ENCODE measurements at places on chromosomes 1 and 21. TPM values are rescaled to one million over a fixed set of nuclear protein-coding genes. Genes with fewer than 3 reads are reported as not detected.

GRCh38 chr1:110746644-110747259, 72.0 kb upstream of the KCNA3 start:
- DNase-seq = no peak

DNA sequence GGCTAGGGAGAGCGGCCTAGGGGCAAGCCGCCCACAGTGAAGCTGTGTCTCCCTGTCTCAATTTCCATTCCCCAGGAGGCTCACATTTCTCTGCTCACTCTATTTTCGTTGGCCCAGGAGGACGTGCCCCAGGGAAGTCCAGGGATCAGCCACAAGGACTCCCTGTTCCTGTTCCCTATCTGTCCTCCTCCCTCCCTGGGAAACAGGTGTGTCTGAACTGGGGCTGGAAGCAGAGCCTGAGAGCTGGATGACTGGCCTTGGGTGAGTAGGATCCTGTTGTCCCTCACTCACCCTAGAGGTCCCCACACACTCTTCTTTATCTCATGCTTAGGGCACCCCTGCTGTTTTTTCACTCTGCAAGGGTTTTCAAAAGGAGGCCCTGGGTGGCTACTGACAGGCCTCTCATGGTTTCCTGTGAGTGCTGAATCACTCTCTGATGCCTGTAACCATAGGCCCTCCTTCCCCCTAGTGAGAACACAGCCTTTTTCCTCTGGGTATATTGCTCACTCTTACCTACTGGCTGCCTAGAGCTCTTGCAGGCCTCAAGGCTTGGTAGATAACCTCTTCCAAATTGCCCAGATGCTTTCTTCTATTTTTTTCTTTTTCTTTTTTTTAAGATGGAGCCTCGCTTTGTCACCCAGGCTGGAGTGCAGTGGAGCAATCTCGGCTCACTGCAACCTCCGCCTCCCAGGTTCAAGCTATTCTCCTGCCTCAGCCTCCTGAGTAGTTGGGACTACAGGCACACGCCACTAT, 3.3 kb upstream of the UTP11 start:
- DNase-seq = no peak

- peak; percentile 6 for DNase-seq
These were observed 61.1 kb upstream of the ANGPTL1 start for GRCh38 chr1:178931858-178932551.

DNA sequence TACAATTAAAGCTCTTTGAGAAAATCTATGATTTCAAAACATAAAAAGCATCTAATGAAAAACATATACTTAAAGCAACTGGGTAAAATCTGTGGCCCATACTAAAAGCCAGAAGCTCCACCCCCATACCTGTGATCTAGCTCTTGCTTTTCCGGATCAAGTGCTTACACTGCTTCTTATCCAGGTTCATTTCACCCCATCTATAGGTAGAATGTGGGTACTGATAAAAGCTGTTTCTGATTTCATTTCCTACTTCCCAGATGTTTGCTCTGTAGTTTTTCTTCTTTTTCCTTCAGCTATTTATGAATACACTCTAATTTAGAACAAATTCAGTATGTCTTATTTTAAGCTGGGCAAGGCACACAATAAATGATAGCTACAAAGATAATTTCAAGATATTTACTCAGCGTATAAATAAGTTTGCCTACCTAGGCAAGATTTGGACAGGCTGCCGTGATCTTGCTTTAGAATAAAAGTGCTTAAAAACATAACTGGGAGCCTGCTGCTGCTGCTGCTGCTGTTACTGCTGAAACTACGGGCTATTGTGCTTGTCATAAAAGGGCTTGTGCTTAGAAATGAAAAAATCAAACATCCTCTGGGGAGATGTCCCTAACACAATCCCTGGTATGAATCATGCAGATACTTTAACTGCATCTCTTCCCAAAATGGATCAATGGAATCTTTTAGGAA, 2.1 kb downstream of the SIPA1L2 start:
- no peak for DNase-seq

The RNU1-1 gene
- not detected for total RNA-seq

DNA sequence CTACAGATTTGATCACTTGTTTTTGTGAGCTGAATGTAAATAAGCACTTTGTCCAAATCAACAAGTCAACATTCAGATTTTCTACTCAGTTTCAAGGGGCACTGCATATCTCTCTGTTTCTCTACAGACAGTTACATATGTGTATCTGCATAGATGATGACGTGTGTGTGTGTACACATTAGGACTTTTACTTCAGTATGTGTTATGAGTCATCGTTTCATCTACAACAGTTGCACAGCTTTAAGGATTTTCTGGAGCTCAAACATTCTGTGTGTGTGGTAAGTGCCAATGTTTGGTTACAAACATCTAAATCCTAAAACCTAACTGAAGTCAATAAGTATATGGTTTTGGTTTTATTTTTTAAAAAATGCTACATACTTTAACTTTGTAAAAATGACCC, 494.5 kb upstream of the PBX1 start:
- no peak for DNase-seq

GRCh38 chr21:43956019-43956669, 56.0 kb upstream of the TRAPPC10 start:
- no peak for DNase-seq

- no peak for DNase-seq
These were observed 91.9 kb downstream of the KCNT2 start for GRCh38 chr1:196516373-196516772.

DNA sequence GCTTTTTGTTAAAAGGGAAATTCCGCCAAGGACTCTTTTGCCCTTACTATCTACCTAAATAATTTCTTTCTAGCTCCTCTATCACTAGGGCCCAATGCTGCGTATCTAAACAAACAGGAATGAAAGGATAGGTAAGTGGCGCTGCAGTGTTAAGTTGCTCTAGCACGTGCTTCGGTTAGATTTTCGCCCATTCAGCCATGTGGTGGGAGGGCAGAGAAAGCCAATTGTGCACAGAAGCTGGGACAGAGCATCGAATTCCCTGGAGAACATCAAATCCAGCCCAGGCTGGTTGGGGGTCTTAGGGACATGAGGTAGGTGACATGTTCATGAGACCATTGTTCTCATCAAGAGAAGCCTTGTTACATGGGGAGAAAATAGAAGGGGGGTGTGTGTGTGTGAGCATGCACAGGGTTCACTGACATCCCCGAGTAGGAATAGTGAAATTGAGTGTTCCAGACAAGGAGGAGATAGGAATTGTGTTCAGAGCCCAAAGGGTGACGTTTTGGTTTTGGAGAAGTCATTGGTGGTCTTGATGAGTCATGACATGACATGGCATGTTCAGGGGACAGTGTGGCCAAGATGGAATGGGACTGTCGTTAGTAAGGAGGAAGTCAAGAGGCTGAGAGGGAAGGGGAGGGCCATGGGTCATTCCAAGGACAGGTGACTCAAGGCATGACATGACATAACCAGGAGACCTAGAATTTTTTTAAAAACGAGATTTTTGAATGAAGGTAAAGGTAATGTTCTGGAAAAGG, 107.1 kb downstream of the TLR5 start:
- DNase-seq = no peak

DNA sequence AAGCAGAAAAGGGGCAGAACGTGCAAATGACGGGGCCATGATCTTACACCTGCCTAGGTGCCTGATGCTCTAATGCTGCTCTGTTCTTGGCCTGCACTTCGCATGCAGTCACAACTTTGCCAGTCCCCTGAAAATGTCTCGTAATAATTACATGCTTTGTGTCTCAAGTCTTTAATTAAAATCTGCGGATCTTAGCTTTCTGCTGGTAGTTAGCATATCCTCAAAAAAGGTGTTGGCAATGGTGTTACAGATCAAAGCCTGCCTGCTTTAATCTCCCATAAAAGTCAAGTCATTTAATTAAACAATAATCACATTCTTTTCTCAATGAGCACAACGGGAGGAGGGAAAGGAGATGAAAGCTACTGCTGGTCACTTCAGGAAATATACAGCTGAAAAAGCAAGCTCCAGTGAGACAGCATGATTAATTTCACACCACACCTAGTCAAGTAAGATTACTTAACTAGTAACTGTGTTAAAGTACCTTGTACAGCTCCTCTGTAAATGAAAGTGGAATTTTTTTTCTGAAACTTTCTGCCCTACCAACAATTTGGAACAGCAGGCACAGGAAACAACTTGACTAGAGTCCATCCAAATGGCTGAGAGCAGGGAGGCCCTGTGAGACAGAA, 45.8 kb downstream of the STX6 start:
- DNase-seq = no peak

DNA sequence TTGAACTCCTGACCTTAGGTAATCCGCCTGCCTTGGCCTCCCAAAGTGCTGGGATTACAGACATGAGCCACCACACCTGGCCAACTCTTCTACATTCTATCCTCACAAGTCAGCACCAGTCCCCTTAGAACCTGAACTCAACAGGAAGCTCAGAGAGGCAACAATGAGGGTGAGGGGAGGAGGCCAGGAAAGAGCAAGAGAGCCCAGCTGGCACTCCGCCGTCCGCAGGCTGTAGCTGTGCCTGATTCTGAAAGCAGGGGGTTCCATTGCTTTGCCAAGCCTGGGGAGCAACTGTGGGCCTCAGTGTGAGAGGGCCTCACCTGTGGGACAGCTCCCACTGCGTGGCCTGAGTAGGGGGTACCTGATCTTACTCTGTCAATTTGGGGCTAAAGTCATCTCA, 18.7 kb downstream of the STK40 start:
- DNase-seq = no peak

The TAS1R3 gene
- not detected for total RNA-seq

DNA sequence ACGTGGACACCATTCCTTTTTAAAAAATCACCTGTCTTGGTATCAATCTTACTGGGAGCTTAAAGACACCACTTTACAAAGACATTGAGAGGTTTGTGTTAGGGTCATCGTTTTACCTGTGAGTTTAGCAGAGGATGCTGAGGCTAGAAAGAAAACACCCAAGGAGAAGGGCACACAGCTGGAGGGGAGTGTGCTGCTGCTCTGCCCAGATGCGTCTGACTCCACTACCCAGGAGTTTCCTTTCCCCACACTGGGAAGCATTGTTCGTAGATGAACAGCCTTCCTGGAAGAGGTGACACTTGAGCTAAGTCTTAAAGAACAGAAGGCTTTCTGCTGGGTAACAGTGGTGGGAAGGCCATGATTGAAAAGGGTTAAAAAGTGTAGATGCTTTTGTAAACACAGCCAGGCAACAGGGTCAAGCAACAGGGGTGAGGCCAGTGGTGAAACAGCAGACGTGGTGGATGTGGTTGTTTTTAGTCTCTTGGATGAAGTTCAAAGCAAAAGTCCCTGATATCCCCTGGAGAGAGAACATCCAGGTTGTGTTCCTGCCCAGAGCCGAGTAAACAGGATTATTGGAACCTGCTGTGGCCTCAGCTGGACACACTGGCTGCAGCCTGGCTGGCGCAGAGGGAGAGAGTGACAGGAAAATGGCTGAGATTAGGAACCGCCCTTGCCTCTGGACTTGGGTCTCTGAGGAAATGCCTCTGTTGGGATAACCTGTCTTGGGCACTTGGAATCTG, 198.6 kb upstream of the JUN start:
- DNase-seq = no peak

DNA sequence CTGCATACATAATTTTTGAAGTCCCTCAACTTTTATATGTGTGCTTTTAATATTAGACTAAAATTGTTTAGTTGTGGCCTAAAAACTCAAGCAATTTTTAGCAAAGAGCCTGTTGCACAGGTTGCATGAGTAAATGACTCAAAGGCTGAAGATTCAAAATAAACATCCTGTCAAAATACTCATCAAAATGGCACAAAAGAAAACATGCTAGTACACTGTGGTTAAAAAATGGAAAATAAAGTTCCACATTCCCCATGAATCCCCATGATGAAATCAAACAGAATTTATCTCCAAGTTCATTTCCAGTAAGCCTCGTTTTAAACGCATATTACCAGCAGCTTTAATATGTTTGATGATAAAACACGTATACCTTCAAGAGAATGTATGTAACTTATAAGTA, 230.1 kb upstream of the MAP1LC3C start:
- no peak for DNase-seq

DNA sequence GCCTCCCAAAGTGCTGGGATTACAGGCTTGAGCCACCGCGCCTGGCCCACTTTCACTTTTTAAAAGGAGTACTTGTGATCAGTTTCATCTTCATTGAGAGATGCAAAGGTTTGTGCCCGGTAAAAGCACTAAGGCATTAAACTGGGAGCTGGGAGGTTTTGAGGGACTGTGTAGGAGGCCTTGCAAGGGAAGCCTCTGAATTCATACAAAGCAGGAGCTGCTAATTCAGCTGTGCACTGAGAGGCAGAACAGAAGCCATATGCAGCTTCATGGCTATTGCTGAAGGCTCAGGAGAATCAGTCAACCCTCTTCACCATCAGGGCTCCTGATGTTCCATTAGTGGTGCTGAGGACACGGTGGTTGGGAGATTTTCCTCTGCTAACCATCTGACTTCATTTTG, 77.7 kb downstream of the GPR88 start:
- no peak for DNase-seq

DNA sequence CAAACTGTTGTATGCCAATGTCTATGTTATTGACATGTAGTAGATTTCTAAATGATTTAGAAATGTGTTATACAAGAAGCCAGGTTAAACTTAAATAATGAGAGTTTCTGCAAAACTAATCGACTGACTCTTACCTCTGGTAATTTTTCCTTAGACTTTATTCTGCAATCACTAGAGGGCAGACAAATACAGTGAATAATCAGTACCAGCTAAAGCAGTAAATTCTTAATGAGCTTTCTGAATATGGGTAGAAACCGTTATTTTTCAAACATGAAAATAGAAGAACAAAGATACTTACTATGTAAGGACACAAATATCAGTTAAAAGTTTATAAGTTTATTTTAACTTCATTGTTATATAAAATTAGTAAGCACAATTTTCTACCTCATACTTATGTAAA, 97.9 kb upstream of the RGS1 start:
- peak; percentile 23 for DNase-seq

GRCh38 chr1:22619798-22620197, 16.6 kb upstream of the C1QA start:
- DNase-seq = no peak

DNA sequence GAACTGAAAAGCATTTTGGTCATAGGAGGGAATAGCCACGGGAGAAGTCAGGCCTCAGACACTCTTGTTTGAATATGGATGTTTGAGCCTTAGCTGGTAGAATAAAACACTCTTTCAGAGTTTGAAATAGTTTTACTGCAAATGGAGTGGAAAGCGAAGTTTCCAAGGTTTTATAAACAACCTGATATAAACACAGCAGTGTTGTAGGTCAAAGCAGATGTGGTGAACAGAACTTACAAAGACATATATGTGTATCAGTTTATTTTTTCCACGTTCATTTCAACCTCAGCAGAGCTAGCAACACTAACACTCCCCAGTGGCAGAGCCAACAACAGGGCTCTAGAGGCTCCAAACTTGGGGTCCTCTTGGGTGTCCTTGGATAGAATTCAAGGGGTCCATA, 89.9 kb downstream of the WLS start:
- no peak for DNase-seq

DNA sequence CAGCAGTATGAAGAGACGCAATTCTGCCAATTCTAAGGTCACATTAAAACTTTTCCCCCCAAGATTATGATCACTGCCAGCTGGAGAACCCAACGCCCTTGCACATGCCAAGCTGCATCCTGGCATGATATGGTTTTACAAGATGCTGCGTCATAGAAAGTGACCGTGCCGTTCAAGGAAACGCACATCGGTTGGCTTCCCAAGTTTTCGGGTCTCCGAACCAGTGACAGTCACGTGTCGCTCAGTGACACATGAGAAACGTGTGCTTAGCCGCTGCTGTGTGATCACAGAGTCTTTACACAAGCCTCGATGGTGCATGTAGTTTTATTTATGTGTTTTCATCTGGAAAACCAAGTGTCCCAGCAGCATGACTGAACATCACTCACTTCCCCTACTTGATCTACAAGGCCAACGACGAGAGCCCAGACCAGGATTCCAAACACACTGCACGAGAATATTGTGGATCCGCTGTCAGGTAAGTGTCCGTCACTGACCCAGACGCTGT, 7.4 kb downstream of the SMIM1 start:
- DNase-seq = no peak

The OR6N1 gene
- not detected for total RNA-seq

- DNase-seq = no peak
These were observed 149.6 kb downstream of the SEC16B start for GRCh38 chr1:177820213-177820612.

Measured in G401 (cell line).